ENCODE measurements at places on chromosomes 5 and 9.

DNA sequence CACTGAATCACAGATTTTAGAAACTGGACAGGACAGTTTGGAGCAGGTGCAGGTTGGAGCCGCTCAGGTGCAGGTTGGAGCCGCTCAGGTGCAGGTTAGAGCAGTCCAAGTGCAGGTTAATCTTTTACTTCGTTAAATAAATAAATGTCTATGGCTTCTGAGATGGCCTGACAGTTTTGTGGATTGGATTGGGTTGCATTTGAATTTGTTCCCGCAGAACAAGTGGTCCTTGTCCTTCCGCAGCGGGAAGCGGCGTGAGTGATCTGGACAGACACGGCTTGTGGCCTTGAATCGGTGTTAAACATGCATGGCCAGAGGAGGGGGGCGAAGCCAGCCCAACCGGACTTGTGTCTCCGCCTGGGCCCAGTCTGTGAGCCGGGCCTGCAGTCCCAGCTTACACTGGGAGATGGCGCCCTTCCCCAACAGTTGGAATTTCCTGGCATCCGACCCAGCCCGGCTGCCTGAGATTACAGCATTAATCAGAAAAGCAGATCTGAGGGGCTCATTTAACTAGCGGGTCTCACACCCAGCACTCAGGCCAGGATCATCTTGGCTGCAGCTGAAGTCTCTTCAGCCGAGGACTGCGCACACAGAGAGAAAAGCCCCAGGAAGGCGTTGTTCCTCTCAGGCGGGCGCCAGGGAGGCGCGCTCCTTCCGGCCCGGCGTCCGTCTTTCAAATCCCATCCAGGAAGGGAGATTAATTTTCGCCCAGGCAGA is 1.5 kb upstream of the OLFM1 start:
- peak; percentile 55 for DNase-seq

GRCh38 chr9:132887181-132888120 is 8.8 kb downstream of the SPACA9 start:
- no peak for DNase-seq

DNA sequence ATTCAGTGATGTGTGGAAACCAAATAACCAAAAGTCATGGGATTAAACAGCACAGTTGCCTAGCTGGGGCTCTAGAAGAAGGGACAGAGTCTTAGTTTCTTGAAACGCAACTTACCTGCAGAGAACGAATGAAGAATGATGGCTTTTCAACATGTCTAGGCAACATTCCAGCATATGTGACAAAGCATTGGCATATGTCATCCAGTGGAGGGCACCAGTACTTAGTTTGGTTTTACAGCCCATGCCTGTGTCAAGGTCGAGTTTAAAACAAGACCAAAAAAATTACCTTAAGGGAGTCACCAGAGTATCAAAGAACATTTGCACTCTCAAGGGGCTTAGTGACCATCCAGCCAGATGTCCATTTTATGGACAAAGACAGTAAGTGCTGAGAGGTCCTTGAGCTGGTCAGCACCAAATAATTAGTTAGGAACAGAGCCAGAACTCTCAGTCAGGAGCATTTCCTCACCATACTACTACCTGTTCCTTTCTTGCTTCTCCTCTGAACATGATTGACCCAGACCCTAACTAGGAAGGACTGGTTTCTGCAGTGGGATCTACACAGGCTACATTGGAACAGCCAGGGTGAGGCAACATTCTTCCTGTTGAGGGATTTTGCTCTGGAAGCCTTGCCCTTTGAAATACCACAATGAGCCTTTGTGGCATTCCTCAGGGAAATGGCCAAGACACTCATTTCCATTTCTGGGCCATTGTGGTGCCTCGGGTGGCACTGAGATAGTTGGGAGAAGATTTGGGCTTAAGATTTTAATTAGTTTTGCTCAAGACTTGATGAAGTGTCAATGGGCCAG is 75.4 kb upstream of the ANKH start:
- peak; percentile 27 for DNase-seq

- DNase-seq, result no peak
Measured at GRCh38 chr5:170228762-170229435, 3.9 kb upstream of the C5orf58 start.

DNA sequence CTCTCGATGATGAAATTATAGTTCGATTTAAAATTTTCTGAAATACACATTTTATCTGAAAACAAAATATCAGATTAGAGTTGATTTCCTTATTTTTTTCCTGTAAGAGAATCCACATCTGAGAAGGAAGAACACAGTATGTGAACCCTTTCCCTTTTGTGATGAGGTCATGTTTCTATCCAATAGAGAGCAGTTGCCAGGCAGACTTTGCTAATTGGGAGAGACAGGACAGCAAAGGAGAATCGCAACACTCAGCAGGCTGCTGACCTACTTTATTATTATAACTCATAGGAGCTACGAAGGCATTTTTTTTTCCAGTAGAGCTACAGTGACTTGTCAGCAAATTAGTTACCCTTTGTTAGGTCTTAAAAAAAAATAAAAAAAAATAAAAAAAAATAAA is 242.1 kb downstream of the HCN1 start:
- DNase-seq, result no peak

DNA sequence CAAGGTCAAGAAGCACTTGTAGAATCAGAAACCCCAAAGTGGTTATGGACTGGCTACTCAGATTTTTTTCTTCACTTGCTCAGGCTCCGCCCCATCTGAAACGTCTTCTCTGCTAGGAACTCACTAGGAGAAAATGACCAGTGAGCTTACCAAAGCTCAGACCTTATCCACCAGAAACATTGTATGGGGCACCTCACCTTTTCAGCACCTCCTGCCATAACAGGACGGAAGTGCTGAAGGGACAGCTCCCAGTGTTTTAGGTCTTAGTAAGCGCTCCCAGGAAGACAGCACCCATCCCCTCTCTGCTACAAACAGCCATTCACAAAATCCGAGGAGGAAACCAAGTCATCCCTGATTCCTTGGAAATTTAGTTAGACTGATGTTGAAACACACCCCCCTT is 1.2 kb upstream of the GABRA1 start:
- no peak for DNase-seq

- DNase-seq, result no peak
Measured at GRCh38 chr9:126695701-126696400, 82.1 kb downstream of the LMX1B start.

GRCh38 chr5:125835293-125836172 is 587.7 kb upstream of the GRAMD2B start:
- no peak for DNase-seq

DNA sequence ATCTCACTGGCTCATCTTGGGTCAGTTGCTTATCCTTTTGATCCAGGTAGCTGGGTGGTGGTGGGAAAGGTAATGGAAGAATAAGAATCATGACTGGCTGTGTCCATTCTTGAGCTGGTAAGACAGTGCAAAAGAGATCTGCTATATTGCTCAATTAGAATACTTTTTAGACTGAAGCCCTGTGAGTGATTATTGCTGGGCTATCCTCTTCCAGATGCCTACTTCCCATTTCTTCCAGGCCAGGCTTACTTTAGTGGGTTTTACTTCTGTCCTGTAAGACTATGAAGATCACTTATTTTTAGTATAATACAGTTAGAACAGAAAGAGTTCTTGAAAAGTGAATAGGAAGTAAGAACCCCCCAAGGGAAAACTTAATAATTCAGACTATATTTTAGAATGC is 7.2 kb downstream of the MARCHF6 start:
- no peak for DNase-seq

All from stimulated activated naive CD8-positive, alpha-beta T cell treated with anti-CD3 and anti-CD28 coated beads, Interleukin-15, amount 100 ng/mL, for 72 hours (primary cell).